Activated T-helper 1 cell treated with anti-CD3 and anti-CD28 coated beads, Interleukin-2, amount 50 U/mL, for 16 hours (primary cell): ENCODE measurements at places on chromosomes 7 and 10.

DNA sequence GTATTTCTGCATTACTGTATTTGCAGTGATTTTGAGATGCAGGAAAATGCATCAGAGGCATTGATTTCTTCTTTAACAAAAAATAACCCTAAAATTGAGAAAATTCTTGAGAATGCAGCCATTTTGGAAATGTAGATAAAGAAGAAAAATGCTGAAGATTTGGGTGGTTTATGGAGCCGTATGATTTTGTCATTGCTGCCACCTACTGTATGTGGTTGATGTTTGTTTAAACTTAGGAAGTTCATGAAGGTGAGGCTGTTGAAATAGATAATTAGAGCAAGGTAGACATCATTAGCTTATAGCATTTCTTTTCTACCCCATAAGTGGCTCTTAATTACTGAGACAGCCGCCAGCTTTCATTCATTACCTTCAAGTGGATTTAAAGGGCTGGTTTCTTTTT lies 92.1 kb upstream of the SAMD8 start:
- no peak for DNase-seq

DNA sequence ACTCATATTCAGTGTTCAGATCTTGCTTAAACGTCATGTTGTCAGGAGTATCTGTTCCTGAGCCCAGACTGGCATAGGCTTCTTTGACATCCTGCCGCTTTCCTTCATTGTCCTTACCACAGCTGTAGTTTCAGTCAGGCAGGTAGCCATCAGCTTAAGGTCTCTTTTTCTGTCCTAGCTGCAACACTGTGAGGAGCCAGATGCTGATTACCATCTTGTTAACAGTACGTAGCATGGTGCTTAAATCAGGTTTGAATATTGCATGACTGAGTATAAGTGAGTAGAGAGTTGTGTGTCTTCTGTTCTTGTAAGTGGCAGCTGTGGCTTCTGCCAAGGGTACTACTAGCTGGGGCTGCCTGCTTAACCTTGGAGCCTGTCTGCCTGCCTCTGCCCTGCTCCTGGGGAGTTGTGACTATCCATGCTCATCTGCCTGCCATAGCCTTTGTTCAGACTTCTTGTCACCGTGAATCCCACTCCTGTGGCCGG lies 92.6 kb downstream of the MAPK8 start:
- DNase-seq, result no peak

GRCh38 chr7:45180084-45180986 lies 22.7 kb downstream of the RAMP3 start:
- DNase-seq, result no peak

GRCh38 chr10:5574642-5575131 lies 49.9 kb downstream of the CALML3 start:
- no peak for DNase-seq

DNA sequence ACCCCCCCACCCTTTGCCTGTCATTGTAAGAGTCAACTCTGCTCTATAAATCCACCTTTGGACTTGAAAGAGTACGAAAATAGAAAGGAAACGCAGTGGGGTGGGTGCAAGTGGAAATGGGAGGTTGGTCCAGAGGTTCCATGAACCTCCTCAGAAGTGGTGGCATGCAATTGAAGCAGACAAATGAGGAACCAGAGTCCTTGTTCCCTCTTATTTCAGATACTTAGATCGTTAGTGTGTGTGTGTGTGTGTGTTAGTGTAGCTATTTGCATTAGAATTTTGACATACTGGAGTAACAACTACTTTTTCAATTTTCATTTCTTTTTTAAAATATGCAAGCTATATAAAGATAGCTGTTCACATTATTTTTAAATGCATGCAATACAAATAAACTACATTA lies 18.1 kb upstream of the TFAM start:
- DNase-seq, result no peak

GRCh38 chr10:62690703-62691102 lies 113.8 kb upstream of the ADO start:
- DNase-seq, result no peak

GRCh38 chr7:8068892-8069686 lies 100.5 kb downstream of the GLCCI1 start:
- DNase-seq, result no peak

- no peak for DNase-seq
These were observed 40.2 kb downstream of the PKD1L1 start for GRCh38 chr7:47907981-47908616.

GRCh38 chr7:2494191-2495130 lies 18.3 kb upstream of the GRIFIN start:
- no peak for DNase-seq

DNA sequence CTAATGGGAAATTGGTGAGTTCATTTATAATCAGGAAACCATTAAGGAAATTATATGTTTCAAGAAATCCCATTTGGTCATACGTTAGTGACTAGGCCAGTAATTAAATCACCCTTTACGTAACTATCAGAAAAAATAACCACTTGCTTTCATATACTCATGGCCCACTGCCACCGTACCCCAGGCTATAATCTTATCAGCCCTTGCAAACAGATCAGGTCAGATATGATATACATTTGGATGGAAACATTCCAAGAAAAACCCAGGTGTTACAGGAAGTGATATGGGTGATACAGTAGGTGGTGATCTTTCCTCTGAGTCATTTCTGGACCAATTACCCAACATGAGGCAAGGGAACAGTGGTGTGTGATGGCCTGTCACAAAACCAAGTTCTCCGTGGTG lies 481.0 kb upstream of the SEMA3A start:
- no peak for DNase-seq

GRCh38 chr7:51732951-51733350 lies 416.3 kb upstream of the COBL start:
- no peak for DNase-seq

GRCh38 chr7:102279537-102280400 lies 6.9 kb upstream of the SH2B2 start:
- DNase-seq, result no peak

- DNase-seq, result no peak
These were observed 23.7 kb downstream of the USP6NL start for GRCh38 chr10:11587722-11588259.

- no peak for DNase-seq
These were observed 52.9 kb downstream of the C10orf67 start for GRCh38 chr10:23291551-23292334.

GRCh38 chr10:118537623-118538022 lies 57.8 kb downstream of the PRLHR start:
- no peak for DNase-seq

DNA sequence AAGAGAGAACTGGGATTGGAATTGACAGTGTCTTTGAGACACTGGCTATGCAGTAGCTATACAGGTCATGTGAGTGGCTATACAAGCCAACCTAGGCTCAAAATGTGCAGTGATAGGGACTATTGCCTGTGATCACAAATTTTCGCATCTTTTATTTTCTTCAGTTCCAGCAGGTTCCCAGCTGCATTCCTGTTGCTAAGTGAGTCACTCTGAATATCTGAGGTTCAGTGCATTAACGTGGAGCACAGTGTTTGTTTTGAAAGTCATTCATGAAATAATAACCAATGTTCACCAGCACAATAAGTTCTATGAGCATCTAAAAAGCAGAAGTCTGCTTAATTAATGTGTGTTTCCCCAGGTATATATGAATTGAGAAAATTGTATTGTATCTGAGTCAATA lies 1236.0 kb upstream of the CELF2 start:
- DNase-seq, result no peak

DNA sequence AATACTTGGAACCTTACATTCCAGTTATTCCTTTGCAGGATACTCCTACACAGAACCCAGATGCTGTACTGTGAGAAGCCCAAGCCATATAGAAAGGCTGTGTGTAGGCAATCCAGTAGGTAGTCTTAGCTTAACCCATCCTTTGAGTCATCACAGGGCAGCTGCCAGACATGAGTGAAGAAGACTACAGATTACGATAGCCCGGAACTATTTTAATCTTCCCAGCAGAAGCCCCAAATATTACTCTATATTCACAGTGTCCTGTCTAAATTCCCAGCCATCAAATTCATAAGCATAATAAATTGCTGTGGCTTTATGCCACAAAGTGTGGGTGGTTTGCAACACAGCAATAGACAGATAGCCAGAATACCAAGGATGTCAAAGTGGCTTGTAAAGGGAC lies 474.1 kb upstream of the STEAP1 start:
- no peak for DNase-seq

- no peak for DNase-seq
These were observed 3.5 kb upstream of the AEBP1 start for GRCh38 chr7:44100458-44101302.

DNA sequence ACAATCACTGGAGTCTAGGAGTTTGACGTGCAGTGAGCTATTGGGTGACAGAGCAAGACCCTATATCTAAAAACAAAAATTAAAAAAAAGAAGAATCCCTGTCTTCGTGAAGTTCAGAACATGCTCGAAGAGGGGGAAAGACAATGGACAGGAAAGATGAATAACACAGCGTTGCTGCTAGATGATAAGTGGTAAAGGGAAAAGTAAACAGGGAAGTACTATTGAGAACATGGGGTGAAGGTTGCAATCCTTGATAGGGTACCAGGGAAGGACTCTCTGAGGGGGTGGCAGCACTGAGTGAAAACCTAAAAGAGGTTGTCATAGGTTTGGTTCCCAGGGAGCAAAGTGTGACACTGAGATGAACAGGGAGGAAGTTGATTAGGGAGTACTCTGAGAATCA lies 2.8 kb upstream of the ABRAXAS2 start:
- no peak for DNase-seq

DNA sequence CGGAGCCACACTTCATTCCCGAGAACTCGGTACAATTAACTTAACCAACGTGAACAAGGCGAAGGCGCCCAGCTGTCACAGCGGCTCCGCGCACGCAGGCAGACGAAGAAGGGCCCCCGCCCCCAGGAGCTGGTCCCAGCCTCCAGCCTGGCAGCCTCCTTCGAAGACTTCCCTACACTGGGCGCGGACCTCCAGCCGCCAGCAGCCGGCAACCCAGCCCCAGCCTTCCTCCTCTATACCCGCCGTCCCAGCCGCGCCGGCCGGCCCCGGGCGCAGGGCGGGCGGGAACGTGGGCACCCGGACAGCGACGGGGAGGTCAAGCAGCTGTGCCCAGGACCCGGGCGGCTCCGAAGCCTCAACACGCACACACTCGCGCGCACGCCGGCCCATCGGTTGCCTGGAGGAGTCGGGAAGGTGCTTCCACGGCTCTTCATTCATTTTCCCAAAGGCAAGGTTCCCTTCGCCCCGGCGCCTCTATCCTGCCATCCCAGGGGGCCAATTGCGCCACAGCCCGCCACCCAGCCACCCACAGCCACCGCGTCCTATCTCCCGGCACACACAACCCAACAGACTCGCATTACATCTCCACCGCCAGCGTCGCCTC lies 1.6 kb downstream of the CHST15 start:
- no peak for DNase-seq

DNA sequence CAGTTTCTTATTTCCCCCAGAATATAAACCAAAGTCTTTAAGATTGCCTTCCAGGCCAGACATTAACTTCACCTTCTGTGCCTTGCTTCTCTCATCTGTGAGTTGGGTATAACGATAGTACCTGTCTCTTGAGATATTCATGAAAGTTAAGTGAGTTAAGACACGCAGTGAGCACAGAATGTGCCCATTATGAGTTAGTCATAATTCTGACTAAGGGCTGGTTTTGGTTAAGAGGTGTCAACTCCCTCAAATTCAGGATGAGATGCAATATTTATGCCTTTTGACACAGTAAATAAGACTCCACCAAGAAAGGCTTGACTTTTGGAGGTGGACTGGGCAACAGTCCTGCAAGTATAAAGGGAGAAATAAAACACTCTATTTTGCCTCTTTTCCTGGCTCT lies 528.7 kb upstream of the IGFBP3 start:
- DNase-seq, result no peak

DNA sequence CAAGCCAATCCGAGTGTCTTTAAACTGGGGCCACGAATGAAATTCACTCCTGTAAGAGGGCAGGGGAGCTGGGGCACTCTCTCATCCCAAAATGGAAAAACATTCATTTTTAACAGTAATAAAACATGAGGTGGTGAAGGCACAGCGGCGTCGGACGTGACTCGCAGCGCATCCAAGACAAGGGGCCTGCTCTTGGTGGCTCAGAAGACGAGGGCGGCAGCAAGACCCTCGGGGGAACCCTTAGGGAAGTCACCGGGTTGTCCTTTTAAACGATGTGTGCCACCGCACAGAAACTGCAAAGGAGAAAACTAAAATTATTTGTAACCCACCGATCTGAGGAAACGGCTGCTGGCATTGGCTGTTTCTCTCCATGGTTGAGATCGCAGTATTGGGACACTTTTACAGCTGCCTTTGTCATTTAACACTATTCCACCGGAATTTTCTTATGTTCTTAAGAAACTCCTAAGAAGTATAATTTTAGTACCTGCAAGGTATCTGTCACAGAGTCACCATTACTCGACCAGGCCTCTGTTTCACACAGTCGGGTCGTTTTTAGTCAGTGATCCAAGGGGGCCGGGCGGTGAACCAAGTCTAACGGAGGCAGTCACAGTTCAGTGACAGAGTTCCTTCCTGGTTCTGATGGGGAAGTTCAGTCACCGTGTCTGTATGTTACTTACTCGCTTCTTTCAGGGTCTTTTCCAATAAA lies 159.3 kb downstream of the PTPRN2 start:
- no peak for DNase-seq

- no peak for DNase-seq
These were observed 250.5 kb downstream of the RAB11FIP2 start for GRCh38 chr10:117796130-117796745.

DNA sequence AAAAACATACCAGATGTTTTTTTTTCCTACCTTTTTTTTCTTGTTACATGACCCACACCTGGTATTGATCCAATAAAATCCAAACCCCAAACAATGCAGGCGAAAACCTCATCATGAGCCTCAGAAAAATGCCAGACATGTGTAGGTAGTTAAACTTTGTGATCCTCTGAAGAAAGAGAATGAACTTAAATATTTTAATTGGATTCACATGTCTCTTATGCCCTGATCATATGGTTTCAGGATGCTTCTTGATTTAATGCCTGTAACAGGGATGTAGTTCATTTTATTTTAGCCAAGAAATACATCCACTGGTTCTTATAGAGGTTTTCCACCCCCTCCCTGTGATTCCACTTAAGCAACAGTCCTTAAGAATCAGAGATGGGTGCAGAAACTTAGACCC lies 451.6 kb downstream of the TYW1 start:
- DNase-seq, result no peak

DNA sequence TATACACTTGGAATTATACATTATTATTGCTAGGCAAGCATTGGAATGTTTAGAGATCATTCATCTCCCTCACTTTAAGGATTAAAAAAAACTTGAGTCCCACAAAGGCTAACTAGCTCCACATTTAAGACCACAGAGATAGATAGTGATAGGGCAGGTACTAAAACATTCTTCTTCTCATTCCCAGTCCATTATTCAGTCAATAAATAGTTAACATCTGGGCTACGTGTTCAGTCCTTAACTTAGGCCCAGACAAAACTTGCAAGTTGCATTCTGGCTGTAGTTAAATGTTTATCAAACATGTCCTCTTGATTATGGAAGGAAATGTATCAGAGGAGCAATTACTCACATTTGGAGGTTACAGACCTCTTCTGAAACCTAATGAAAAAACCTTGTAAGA lies 2.4 kb downstream of the GNG11 start:
- DNase-seq, result no peak
